ENCODE measurements at places on chromosomes 16 and 17.

DNA sequence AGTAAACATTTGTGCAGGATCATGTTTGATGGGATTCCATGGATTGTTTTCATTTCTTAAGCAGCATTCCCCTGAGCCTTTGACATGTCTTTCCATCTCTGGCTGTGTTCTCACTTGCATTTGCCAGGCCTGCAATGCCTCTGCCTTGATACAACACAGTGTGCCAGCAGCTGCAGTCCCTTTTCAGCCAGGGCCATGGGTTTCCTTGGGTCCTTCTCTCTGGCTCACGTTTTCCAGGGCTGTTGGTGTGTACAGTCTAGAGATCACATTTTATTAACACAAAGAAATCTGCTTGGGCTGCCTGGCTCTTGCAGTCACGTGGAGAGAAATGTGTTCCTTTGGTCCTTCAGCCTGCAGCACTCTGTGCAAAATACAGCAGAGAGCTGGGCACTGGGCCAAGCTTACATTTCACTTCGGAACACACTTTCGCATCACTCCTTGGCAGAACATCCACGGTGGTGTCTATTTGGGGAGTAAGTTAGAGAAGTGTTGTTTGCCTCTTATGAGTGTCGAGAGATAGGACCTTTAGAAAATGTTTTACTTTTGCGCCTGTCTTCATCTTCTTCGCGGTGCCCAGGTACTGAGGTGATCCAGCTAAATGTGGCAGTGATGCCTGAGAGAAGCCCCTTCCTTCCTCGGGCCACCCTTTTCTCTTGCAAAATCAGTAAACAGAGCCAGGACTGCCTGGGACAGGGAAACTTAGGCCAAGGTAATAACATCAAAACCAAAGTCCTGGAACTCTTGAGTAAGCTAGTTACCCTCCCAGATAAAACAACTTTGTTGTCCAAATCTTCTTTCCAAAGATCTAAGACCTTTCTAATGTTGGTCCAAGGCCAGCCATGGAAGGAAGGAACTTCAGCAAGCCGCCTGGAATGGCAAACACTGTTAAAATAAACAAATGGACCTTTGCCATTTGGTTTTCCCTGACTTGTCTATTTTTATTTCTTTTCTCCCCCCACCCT lies 20.9 kb downstream of the HLF start:
- DNase-seq: peak; percentile 48

DNA sequence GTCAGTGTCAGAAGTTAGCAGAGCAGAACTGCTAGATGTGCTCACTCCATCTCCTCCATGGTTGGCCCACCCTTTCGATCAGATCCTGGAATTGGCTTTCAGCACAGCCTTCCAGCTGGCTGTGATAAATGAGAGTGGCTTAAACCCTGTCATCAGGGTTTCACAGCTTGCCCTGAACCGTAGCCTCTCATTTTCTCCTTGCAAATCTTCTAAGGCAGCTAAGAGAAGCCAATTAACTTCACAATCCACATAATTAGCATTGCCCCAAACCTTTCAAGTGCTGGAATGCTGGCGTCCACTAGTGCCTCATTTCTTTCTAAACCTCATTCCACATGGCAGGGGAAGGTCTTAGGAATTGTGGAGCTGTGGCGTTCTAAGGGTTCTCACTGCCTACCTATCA lies 21.7 kb downstream of the MILR1 start:
- no peak for DNase-seq

GRCh38 chr17:5913032-5913531 lies 157.1 kb upstream of the WSCD1 start:
- DNase-seq: no peak

DNA sequence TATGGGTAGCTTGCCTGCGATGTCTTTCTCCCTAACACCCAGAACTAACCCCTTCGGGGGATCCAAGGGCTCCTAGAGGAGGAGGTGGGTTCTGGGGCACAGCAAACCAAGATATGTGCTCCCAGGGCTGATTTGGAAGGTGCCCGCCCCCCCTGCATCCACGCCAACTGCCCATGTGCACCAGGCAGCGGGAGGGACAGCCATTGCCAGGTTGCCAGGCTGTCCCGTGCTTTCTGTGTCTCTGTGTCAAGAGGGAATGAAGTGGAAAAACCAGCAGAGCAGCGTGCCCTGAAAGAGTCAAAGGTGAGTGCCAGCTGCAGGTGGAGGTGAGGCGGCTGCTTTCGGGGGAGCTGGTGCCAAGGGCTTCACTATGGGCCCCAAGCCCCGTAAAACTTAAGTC lies 6.4 kb downstream of the TEKT5 start:
- DNase-seq: no peak

- DNase-seq: peak; percentile 32
Observed at GRCh38 chr16:53614346-53614745, 89.3 kb downstream of the RPGRIP1L start.

- DNase-seq: peak; percentile 59
Observed at GRCh38 chr17:16486373-16487250, 5.4 kb downstream of the LRRC75A start.

- DNase-seq: no peak
Observed at GRCh38 chr16:1045993-1046911, 26.3 kb upstream of the SSTR5 start.

GRCh38 chr17:80389011-80389995 lies 25.7 kb upstream of the ENDOV start:
- no peak for DNase-seq

- no peak for DNase-seq
Observed at GRCh38 chr17:45888392-45888791, 6.0 kb upstream of the MAPT start.

- DNase-seq: peak; percentile 48
Observed at GRCh38 chr16:66478733-66479511, 51.8 kb downstream of the BEAN1 start.

DNA sequence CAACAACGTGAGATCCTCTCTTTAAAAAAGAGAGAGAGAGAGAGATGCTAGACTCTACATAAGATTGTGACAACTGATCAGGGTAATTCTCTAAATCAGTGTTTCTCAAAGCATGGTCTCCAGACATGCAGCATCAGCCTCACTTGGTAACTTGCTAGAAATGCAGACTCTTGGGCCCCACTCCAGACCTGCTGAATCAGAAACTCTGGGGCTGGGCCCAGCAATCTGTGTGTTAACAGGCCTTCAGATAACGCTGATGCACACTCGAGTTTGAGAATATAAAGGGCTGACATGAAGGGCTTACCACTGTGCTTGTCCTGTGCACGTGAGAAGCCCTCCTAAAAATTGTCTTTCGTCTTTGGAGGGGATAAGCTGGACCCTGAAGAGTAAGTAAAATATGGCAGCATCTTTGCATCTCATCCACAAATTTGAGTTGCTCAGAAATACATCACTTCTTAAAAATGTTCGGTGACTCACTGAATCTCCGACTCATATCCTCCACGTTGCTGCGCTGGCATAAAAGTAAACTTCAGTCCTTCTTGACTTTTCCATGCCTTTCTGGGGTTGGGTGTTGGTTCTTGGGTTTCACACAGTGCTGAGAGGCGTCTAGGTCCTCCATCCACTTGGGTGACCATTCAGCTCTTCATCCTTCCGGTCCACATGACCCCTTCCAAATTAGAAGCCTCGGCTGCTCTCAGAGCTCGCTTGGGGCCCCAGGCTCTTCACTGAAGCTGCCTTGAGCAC lies 26.1 kb upstream of the KDM8 start:
- peak; percentile 89 for DNase-seq

GRCh38 chr17:68346448-68346847 lies 55.2 kb downstream of the ARSG start:
- no peak for DNase-seq

- no peak for DNase-seq
Observed at GRCh38 chr17:64534187-64534586, 27.4 kb downstream of the CEP95 start.

DNA sequence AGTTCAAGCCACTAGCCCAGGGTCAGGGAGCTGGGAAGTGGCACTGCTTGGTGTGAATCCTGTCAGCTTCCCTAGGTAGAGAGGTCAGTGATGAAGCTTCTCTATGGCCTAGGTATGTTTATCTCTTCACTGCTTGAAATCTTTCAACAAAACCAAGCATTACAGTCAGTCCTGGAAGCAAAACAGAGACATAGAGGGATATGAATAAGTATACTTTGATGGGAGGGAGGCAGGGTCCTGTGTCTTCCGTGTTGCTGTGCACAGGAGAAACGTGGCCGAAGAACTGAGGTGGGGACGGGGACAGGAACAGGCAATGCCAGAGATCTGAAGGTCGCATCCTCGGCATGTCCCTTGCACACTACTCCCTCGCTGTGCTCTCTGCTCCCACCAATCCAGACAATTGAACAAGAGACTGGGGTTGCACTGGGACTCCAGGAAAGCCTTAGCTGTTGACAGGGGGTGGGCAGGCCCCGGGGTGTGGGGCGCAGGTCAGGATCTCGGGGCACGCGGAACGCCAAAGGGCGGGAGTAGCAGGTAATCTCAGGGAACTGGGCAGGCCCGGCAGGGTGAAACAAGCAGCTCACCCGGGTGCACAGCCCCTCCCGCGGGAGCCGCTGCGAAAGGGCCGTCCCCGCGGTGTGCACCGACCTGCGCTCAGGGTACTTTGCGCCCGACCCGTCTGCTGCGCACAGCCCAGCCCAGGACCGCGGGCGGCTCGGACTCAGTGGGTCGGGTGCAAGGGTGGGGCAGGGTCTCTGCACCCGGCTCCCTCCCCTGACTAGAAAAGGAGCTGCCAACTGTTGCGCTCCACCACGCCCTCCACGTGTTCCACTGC lies at the start of gene MT1H:
Gene MT1H, plus strand, starts transcription at position 810 of the 835 bp plus-strand sequence. CDS start 71 bp downstream, outside the sequence.
- no peak for DNase-seq

GRCh38 chr17:20852239-20852989 lies 190.4 kb downstream of the USP22 start:
- peak; percentile 11 for DNase-seq

DNA sequence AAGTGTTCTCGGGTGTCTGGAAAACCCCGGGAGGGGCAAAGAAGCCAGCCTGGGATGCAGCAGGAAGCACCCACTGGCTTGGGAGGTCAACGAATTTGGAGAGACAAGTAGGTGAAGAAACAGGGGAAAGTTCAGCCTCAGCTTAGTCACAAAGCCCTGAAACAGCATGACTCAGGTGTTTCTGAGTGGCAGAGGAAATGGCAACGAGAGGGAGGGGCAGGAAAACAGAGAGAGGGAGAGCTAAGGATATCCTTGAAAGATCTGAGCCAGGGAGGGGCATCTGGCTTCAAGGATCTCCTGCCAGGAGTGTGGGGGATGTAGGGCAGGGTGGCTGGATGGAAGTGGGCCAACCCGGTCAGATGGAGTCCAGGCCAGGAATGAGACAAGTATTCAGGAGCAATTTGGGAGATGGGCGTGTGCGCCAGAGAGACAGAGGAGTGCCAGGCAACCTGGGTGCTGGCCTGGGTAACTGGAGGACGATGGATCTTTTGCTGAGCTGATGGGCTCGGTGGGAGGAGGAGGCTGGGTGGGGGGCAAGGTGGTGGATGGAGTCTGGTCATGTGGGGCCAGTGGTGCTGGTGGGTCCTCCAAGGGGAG lies 27.2 kb downstream of the ABCC3 start:
- peak; percentile 88 for DNase-seq

GRCh38 chr17:75476271-75476671 lies 19.8 kb downstream of the TMEM94 start:
- DNase-seq: peak; percentile 26

GRCh38 chr16:81632392-81633146 lies 146.5 kb upstream of the PLCG2 start:
- DNase-seq: peak; percentile 86

- DNase-seq: no peak
Observed at GRCh38 chr17:28030386-28030785, 12.1 kb upstream of the NLK start.

GRCh38 chr16:79261481-79261940 lies 339.0 kb downstream of the MAF start:
- no peak for DNase-seq

DNA sequence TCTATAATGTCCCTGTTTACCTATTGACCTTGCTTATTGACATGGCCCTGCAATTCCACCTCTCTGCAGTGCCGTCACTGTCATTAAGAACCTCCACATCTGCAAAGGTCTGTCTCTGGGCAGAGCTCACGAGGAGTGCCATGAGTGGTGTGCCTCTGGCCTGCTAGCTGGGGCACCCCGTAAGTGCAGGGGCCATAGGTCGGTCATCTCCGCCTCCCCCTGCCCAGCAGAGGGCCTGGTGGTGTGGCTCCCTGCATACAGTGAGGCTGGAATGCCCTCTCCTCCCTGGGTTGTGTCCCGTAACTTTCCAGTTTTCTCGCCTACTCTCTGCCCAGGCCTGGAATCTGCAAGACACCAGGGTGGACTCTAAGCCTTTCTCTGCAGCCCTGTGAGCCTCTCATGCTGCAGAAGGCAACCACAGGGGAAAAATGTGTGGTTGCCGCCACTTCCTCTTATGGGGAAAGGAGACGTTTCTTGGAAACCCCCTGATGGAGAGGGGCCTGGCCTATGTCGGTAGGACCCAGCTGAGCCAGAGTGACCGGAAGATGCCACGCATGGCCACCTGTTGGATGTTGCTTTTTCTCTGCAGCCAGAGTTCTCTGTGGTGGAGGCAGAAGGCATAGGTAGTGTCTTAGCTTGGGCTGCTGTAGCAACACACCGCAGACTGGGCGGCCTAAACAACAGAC lies 2.7 kb upstream of the SNX20 start:
- DNase-seq: no peak

DNA sequence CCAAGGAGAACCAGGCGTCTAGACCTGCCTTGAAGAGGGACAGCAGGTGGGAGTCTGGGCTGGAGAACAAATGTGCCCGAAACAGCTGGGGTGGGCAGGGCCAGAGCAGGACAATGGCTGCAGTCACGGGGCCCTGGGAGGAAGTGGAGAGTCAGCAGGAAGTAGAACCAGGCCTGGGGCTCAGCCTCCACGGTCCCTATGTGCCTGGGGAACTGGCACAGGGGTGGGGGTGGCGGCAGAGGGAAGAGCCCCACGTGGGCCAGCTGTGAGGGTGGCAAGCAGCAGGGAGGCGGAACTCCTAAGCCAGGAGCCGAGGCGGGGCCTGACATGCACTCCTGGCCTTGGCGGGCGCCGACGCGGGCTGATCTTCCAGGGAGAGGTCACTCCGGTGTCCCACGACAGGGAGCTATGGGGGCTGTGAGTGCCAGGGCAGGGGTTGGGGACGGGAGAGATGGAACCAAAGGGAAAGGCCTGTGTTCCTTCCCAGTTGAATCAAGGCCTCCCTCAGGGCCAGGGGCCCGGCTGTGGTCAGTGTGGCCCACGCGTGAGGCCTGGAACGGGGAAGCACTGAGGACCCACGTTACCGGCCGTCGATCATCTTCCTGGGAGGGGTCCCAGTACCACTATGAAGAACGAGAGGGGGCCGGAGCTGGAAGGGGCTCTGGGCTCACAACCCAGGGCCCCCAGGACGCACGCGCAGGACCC lies 42.7 kb downstream of the TIMM22 start:
- no peak for DNase-seq

- DNase-seq: no peak
Observed at GRCh38 chr16:24753000-24753399, 23.5 kb downstream of the TNRC6A start.

DNA sequence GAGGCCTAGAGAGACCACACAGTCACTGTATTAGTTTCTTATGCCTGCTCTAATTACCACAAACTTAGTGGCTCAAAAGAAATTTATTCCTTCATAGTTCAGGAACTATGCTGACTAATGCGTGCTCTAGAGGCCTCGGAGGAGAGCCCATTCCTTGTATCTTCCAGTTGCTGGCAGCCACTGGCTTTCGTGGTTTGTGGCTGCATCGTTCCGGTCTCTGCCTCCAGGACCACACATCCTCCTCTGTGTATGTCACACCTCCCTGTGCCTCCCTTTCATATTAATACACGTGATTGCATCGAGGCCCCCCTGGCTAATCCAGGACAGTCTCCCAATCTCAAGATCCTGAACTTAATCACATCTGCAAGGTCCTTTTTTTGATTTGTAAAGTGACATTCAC lies 16.9 kb upstream of the MYLK3 start:
- peak; percentile 72 for DNase-seq
